ENCODE measurements at places on chromosomes 4 and X.

DNA sequence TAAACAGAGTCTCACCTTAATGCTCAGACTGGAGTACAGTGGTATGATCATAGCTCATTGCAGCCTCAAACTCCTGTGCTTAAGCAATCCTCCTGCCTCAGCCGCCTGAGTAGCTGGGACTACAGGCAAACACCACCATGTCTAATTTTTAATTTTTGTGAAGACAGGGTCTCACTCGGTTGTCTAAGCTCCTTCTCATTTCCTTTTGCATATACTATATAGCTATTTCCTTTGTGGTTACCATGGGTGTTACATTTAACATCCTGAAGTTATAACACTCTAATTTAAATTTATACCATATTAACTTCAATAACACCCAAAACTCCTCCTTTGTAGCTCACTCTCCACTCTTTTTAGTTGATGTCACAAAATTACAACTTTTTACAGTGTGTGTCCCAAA lies 114.3 kb downstream of the DCK start:
- no peak for DNase-seq

DNA sequence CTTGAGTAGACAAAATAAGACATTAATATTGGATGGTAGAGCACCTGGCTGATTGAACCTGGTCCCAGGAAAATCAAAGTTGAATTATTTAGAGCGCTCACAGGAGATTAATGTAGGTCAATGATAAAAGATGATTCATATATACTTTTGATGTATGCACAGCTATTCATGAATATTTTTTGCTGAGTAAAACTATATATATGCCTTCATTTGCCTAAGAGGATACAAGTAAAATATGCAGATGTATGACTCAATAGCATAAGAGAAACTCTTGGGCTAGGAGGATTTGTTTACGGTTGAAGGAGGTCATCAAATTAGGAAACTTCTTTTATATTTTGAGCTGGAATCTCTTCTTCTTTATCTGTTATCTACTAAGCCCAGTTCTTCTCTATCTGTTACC lies 202.7 kb upstream of the HS3ST1 start:
- DNase-seq = no peak

GRCh38 chrX:106894978-106895452 lies 8.1 kb downstream of the RIPPLY1 start:
- no peak for DNase-seq

DNA sequence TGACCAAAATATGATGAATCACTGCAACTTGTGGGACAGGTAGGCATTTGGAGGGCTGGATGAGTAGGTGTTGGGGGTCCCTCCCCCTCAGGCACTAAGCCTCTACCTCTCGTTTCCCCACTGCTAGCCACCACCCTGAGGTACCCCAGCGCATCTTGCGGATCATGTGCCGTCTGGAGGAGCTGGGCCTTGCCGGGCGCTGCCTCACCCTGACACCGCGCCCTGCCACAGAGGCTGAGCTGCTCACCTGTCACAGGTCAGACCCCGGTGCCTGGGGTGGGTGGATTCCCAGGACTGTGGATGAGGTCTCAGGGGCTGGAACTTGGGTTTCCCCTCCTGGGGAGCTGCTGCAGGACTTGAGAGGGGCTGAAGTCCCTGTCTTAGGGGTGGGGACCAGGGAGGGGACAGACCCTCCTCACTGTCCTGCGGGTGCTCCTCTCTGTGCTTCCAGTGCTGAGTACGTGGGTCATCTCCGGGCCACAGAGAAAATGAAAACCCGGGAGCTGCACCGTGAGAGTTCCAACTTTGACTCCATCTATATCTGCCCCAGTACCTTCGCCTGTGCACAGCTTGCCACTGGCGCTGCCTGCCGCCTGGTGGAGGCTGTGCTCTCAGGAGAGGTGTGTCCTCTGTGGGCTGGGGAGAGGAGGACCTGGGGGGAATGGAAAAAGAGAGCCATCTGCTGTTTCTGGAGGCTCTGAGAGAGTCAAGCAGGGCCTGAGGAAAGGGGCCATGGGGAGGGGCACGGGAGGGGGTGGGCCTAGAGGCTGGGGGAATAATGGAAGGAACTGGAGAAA lies 10.1 kb upstream of the ERAS start:
- no peak for DNase-seq

DNA sequence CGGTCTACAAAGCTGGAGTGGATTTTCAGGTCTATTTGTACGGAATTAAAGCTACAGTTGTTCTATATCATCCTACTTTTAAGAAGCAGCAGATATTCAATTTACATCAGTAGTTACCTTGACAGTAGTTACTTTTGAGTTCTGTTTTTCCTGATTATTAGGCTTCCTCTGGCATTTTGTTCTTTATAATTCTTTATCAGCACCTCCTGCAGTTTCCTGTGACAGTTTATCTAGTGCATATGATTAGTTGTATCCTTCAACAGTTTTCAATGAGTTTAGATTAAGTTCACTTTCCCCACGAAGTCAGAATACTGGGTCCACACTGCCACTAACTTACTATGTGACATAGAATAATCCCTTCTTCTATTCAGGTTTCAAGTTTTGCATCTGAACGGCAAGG lies 71.7 kb downstream of the IDS start:
- no peak for DNase-seq

GRCh38 chr4:48189731-48190130 lies 55.7 kb upstream of the TXK start:
- DNase-seq = no peak

DNA sequence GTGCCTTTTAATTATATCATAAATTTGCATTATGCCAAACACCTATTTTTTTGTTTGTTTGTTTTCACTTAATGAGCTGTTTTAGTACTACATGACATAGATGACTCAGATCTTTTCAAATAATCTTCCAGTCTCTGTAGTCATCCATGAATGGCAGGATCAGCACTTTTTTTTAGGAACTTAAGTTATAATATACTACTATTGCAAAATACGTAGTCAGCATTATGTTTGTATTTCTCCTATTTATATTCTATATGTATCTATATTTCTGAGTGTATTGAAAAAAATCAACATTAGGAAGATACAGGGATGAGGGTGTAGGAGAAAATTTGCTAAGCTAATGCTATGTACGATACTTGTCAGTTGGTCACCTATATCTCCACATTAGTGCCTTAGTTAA lies 773.1 kb upstream of the AGA start:
- no peak for DNase-seq

DNA sequence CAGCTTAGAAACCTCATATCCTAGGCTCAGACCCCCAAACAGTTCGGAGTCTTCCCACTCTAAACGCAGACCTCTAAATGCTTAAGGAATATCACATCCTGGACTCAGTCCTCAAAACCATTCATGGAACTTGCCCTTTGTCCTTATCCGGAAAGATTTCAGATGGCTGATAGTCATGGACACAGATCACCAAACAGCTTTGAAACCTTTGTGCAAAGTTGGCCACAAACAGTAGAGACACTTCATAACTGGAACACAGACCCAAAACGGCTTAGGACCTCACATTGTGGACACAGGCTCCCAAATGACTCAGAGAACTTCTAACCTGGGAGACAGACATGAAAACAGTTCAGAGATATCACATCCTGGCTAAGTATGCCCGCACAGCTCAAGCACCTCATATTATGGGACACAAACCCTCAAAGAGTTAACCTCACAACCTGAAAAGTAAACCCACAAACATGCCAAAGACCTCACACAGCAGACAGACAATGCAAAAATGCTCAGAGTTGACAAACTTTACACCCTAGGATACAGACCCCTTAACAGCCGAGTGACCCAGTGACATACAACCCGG lies 15.5 kb downstream of the SUV39H1 start:
- no peak for DNase-seq

DNA sequence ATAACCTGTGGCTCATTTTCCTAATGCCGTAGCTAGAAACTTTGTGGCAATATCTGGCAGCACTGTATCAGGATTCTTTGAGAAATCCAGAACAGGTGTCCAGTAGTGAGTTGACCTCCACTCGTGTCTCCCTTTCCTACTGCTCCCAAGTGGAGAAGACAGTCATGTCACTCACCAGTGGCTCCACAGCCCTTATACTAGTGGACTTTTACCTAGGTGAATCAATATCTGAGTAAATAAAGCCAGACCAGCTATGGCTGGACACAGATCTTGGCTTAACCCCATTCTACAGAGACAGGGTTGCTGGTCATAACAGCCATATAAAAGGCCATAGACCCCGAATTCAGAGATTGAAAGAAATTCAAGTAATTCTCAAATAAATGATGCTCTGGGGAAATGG lies 46.5 kb upstream of the SHROOM4 start:
- no peak for DNase-seq

DNA sequence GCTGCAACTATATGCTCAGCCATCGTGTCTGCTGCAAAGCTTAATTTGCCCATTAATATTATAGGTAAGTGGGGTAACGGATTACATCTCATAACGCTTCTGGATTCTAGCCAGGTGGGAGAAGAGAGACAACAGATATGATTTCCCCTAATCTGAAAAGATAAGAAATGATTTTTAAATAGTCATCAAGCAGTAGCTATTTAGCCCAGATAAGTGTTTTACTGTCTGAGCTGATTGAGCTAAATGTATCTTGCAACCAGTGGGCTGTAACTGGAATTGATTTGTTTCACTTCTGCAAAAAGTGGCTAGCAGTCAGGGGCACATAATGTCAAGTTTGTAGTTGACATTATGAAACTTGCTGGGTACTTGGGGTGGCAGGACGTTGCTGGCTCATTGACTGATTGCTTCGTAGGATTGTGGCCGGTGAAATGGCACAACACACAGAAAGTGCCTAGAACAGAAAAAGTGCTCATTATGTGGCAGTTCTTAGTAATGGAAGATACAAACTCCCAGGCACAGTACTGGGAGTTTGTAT lies 18.5 kb downstream of the LAP3 start:
- no peak for DNase-seq

DNA sequence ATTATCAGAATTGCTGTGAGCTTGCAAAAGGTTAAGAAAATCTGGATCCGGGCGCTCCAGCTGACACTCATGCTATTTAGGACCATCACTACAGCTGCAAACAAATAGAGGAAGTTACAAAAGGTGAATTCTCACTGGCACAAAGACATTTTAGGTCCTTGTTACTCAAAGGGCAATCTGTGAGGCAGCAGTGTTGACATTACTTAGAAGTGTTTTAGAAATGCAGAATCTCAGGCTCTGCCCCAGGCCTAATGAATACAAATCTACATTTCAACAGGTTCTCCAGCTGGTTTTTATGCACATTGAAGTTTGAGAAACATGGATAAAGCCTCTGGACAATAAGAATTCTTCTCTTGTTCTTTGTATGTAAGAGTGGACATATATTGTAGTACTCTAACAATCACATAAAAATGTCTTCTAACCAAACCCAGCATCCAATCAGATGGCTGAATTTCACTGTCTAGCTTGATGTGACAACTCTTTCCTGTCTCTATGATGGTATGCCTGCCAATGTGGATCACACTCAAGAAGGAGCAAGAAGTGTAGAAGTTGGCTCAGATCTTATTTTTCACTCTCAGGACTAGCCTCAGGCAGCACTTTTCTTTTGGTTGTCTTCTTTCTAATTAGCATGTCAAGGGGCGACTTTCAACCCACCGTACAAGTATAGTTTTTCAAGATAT lies 18.8 kb downstream of the SLC7A11 start:
- no peak for DNase-seq

DNA sequence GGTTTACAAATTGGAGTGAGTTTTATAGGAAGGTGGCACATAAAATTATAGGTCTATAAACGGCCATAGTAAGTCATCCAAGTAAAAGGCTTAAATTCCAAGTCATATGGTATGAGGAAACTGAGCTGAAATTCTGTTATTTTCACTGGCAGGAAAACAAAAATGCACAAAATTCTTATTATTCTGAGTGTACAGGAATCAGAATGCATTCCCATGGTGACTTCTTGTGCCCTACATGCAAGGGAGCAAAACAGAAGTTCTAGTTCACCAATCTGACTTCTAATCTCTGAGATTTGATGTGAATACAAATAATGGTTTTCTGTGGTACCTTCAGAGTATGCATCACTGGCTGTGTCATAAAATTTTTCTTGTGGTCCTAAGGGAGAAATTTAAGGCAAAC lies 102.9 kb downstream of the CLCN4 start:
- DNase-seq = no peak

GRCh38 chr4:133130171-133130570 lies 18.9 kb upstream of the PCDH10 start:
- DNase-seq = no peak

- DNase-seq = no peak
These were observed 569 bp downstream of the CXCR3 start for GRCh38 chrX:71617742-71618141.

DNA sequence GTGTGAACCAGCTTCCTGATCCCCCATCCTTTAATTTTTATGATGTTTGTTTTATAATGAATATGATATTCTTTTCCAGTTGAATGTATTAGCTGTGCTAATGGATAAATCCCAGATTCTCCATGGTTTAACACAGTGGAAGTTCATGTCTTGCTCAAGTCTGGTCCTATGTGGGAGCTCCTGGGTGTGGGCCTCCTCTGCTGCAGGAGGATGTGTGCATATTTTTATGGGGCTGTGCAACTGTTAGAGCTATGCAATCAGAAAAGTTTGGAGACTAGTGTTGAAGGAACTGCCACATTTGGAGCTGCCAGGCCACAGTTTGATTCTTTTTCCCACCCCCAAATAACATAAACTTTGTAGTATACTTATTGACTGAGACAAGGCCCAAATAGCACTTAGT lies 24.8 kb downstream of the MGST2 start:
- no peak for DNase-seq

DNA sequence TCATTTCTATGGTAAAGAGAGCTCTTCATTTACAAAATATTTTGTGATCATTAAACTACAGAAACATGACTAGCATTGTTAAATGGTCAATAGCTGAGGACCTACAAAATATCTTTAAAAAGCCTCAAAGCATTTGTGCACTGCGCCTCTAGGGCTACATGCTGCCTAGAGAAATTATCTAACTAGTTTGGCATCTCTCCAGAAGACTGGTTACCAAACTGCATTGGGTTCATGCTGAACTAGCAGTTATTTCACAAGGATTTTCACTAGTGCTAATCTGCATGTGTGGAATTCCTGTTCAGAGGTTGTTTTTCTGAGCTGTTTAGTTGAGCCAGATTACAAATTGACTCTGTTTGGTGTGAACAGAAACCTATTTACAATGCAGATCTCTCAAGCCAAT lies 58.5 kb upstream of the PITX2 start:
- no peak for DNase-seq

- DNase-seq = no peak
These were observed 822 bp downstream of the ZNF275 start for GRCh38 chrX:153334654-153335295.

DNA sequence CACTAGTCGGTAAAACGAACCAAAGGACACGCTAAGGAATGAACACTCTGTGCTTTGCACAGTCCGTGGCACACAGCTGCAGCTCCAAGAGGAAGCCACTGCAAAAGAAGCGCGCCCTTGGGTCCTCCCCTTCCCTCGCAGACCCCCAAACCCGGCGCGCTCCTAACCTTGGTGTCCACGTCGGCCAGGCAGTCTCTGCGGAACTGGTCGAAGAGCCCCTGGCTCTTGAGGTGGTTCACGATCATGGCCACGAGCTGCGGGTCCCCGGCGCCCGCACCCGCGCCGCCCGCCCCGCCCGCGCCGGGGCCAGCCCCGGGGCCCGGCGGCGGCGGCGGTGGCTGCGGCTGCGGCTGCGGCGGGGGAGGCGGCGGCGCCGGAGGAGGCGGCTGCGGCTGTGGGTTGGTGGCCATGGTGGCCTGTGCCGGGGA lies 333 bp downstream of the BOD1L1 start:
- no peak for DNase-seq

- no peak for DNase-seq
These were observed 33.5 kb upstream of the ELF2 start for GRCh38 chr4:139210486-139210885.
